ENCODE measurements at places on chromosomes 2 and 18.

DNA sequence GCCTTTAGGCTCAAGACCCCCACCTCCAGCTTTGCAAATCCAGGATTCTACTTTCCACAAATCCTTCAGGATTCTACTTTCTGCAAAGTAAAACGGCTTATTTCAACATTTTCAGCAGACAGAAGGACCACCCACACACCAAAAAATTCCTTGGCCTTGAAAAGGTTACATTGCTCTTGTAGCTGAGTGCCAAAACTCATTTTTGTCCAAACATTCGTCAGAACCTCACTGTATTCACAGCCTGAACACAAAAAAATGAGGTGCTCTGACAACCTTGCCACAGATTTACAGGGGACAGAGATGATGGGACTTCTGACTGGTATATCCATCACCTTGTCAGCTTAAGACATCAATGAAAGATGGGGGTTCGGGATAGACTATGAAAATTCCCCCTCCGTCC lies 63.0 kb upstream of the COX7A2L start:
- peak; percentile 47 for DNase-seq

- DNase-seq = peak; percentile 44
Observed at GRCh38 chr2:201696151-201696659, 2.2 kb downstream of the MPP4 start.

- no peak for DNase-seq
Observed at GRCh38 chr18:48066225-48066652, 135.8 kb upstream of the SMAD2 start.

GRCh38 chr2:4553241-4553640 lies 849.9 kb downstream of the DCDC2C start:
- DNase-seq = no peak

- DNase-seq = no peak
Observed at GRCh38 chr2:205773989-205774388, 91.7 kb downstream of the NRP2 start.

GRCh38 chr2:138180692-138181386 lies 216.6 kb downstream of the HNMT start:
- no peak for DNase-seq

- DNase-seq = peak; percentile 98
Observed at GRCh38 chr2:96665083-96665569, 22.6 kb downstream of the FER1L5 start.

GRCh38 chr2:98691303-98691702 lies 39.6 kb downstream of the MGAT4A start:
- DNase-seq = no peak

DNA sequence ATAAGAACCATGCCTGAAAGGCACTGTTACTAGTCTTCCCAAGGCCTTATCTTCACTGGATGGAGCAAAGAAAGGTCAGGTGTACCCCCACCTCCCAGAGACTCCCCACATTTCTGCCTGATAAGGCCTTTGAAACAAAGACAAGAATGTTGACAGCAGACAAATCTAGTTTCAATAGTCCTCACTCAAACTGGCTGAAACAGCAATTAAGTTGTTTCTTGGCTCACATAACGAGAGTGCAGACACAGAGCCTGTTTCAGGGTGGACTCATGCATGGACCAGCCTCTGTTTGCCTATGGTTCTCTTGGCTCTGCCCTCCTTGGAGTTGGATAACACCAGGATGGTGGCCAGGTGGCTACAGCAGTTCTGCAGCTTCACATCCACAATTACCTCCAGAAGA lies 7.5 kb upstream of the CFAP221 start:
- DNase-seq = no peak

DNA sequence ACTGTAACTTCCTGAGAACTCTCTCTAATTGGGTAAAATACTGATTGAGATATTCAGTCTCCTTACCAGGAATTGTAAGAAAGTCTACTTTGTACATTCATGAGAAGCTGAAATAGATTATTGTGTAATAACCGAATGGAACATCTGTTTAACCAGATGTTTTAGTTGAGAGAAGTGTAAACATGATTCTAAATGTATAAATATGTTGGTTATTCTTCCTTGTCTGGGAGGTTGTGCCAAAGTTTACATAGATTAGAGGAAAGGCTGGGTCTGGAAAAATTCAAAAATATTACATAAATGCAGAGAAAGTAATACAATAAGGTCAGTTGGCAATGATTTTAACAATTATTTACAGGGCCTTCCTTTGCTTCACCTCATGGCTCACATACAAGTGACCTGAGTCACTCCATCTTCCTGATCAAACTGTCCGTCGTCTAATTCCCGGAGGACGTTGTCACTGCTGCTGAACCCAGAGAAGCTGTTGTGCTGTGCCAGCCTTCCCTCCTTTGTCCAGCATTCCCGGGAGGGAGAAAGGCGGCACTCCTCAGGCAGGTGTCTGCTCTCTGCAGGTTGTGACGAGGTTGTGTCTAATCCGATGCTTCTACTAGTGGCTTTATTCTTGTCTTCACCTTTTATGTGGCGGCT lies 55.9 kb downstream of the MOB4 start:
- DNase-seq = peak; percentile 80

- DNase-seq = no peak
Observed at GRCh38 chr18:60980422-60981005, 352.7 kb upstream of the CDH20 start.

- no peak for DNase-seq
Observed at GRCh38 chr2:150441784-150442183, 45.7 kb downstream of the RND3 start.

DNA sequence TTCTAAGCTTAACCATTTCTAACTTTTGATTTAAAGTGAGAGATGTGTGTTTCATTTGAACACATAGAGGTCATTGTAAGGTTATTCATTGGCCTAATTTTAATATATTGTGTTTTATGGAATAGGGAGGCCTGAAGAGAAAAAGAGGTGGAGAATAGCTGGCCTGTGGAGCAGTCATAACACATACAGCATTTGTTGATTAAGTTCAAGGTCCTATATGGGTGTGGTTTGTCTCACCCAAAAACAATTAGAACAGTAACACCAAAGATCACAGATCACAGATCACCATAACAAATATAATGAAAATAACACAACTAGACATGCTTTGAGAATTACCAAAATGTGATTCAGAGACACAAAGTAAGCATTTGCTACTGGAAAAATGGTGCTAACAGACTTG lies 252.4 kb upstream of the SPOPL start:
- no peak for DNase-seq

DNA sequence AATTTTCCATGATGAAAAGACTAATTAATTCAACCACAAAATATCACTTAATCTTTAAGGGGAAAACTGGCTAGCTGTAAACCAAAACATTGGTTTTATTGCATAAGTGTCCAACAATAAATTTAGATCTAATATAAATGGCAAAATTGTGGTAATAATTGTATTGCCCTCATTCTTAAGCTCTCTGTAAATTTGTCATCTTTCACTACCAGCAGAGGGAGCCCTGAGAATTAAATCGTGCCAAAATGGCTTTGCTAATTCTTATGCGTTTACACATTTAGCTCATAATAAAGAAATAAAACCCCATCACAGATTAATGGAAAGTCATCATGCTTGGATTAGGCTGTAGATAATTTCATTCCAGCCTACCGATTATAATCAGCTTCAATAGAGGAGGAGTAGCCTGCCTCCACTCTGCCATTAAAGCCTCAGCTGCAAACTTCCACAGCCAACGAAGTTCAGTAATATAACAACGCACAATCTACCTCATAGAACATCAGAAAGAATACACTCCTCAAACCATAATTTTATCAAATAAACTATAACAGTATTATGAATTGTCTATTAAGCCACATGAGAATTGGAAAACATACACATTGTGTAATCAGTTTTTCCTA lies 70.0 kb upstream of the ATP5MC3 start:
- DNase-seq = peak; percentile 34

- DNase-seq = no peak
Observed at GRCh38 chr18:64110692-64111480, 38.0 kb downstream of the LINC00305 start.

- peak; percentile 34 for DNase-seq
Observed at GRCh38 chr2:190972846-190973245, 41.1 kb downstream of the STAT1 start.

DNA sequence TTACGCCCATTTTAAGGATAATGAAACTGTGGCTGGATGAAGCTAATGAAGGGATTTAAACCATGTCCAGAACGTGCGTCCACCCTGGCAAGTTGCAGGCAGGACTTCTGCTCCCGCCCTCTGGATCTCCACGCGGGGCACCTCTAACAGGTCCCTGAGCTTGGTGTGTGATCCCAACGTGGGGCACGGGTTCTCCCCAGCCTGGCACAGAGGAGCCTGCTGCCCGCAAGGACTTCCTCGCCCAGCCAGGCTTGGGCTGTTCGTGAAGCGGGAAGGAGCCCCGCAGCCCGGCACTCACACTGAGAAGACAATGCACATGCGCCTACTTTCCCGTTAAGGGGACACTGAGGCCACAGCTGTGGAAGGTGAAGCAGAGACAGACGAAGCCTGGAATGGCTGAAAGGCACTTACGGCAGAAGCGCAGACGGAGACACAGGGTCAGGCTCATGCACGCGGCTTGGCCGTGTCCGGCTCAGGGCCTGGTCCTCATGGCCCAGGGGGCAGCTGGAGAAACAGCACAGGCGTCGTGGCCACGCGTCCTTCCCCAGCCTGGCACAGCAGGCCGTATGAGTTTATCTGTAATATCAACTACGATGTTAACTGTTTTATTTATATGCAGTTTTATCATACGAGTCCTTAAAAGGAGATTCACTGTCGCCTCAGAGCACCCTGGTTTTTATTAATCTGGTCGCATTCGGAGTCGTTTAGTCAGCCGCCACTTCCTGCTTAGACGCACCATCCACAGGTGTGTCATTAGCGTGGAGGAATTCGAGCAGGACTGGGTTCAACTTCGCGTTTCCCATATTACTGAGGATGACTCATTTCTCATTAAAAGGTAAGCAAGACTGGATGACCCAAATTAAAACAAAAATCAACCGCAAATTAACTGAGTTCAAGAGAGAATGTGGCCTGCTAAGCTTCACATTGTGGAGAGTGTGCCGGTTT lies 835.9 kb downstream of the GALR1 start:
- DNase-seq = no peak

GRCh38 chr2:222912117-222912516 lies 51.3 kb downstream of the ACSL3 start:
- DNase-seq = peak; percentile 79

DNA sequence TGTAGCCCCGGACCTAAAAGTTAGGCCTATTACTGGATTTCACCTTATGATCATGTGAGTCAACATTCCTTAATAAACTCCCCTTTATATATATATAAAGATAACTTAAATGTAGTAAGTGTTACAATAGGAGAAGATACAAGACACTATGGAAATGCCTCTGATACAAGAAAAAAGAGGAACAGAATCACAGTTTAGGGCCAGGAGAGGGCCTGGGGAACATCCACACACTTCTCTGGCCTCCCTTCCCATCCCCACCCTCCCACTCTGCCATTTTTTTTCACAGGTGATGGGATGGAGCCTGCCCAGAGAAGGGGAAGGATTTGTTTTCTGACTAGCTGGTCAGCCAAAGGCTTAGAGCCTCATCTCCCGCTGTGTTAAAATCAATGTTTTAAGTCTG lies 6.4 kb downstream of the CDC42EP3 start:
- DNase-seq = no peak

DNA sequence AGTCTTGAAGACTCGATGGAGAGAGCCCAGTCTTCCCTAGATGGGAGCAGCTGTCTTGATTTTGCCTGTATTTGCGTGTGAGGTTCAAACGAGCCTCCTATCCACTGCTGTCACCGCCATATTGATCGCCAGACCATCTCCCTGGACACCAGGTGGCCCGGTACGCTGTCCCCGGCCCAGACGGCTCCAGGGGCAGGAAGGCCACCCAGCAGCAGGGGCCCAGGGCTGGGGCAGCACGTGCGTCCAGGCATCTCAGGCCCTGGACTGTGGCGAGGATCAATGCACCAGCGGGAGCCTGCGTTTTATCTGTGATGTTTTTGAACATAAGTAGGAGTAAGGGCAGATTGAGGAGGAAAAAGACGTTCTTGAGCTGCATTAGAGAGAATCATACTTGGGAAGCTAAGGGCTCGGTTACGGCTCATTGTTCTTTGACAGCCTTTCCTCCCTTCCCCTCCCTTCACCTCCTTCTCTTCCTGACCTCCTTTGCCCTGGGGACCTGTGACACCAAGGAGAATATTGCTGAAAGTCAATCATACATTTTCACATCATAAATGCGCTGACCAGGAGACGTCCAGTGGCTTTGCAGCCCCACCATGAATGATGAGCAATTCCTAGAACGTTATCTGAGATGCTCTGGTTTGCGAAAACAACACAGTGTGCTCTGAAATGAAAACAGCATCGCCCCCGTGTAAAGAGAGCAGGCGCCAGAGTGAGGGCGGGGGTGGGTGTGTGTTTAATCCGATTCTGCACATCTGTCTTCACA lies 711.2 kb upstream of the SALL3 start:
- DNase-seq = no peak

DNA sequence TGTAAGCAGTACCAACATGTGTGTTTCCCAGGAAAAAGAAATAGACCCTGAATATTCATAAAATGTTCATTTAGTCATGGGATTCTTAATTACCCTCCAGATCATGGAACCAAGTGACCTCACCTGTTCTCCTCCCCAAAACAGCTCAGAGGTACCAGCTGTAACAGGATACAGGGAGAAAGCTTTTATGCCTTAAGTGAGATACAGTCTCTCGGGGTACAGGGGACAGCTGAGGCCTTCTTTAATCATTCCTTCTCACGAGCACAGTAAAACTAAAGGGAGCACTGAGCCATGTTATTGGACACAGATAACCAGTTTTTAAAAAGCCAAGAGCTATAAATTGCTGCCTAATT lies 16.6 kb downstream of the EPHA4 start:
- no peak for DNase-seq

DNA sequence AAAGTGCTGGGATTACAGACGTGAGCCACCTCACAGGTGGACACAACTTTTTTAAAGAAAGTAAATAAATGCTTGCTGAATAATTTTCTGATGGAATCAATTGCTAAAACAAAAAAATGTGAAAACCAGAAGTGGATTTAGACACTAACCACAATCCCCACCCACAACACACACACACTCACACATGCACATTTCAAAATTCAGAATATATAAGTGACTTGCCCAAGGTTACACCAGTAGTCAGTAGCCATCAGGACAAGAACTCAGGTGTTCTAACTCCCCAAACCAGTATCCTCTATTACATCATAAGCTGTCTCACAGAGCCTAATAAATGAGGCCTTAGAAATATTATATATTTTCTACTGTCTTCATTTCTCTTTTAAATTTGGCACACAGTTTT lies 1923.6 kb upstream of the PIK3C3 start:
- no peak for DNase-seq

GRCh38 chr2:84378960-84379359 lies 80.1 kb downstream of the SUCLG1 start:
- DNase-seq = no peak

- no peak for DNase-seq
Observed at GRCh38 chr2:28620801-28621171, 124.9 kb downstream of the PLB1 start.

DNA sequence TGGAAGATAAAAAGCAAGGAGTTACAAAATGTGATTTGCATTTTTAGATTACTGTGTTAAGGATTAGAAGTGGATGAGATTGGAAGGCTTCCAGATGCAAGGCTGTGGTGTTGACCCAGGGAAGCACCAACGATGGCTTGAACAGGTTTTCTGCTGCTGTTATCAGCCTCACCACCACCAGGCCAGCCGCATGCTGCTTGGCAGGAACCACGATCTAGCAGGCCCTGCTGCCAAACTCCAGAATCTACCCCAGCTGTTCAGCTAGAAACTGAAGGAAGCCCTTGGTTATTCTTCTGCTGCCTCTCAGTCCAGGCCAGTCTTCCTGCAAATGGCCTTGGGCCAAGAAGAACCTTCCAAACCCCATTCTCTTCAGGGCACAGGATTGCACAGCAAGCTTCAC lies 133.9 kb downstream of the MTCL1 start:
- DNase-seq = peak; percentile 29
